Activated naive CD4-positive, alpha-beta T cell treated with anti-CD3 and anti-CD28 coated beads, Interleukin-2, amount 50 U/mL, for 16 hours (primary cell): ENCODE measurements at places on chromosomes 5 and 9.

GRCh38 chr9:34459941-34460340 is 1.3 kb downstream of the DNAI1 start:
- DNase-seq: no peak

DNA sequence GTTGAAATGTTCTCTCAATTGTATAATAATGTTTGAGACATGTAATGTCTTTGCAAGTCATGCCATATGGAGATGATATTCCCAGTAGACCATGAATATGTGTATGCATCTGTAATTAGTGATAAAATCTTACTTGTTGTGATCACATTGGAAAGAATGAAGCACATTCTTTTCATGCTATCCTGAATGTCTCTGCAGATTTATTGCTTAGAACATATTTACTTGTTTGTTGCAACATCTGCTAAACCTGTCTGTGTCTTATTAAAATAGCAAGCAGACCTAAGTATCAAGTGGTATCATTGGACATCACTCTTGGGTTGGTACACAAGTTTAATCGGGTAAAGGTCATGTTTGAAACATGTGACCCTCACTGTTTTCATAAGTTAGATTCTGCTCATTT is 265.5 kb upstream of the CD180 start:
- DNase-seq: no peak

DNA sequence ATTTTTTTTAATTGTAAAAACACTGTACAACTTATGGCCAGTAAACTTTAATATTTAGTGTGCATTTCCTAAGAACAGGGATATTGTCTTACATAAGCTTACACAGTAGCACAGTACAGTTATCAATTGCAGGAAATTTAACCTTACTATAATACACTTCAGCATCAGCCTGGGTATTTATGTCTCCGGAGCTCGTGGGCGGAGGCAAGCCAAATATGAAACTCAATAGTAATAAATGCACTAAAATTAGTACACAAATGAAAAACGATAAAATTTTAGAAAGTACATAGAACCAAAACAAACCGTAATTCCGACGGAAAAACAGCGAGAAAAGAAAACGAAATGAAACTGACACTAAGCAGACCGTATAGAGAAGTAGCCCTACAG is 91.2 kb downstream of the ANXA2R start:
- DNase-seq: peak; percentile 63

GRCh38 chr5:146589028-146589345 is 73.0 kb upstream of the GPR151 start:
- DNase-seq: no peak

GRCh38 chr9:136629879-136630661 is 32.6 kb upstream of the EGFL7 start:
- peak; percentile 62 for DNase-seq

GRCh38 chr5:169706071-169706470 is 69.0 kb downstream of the DOCK2 start:
- DNase-seq: no peak

- no peak for DNase-seq
Measured at GRCh38 chr9:136079916-136080246, 15.2 kb downstream of the NACC2 start.

- DNase-seq: no peak
Measured at GRCh38 chr5:133665571-133665970, 53.2 kb upstream of the FSTL4 start.

DNA sequence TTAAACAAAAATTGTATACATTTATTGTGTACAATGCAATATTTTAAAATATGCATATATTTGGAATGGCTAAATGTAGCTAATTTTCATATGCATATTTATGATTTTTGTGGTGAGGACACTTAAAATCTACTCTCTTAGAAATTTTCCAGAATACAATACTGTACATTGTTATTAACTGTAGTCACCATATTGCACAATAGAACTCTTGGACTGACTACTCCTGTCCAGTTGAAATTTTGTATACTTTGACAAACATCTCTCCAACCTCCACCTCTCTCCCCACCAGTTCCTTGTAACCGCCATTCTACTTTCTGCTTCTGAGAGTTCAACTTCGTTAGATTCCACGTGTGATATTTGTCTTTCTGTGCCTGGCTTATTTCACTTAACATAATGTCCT is 49.2 kb upstream of the TAF11L2 start:
- no peak for DNase-seq

- no peak for DNase-seq
Measured at GRCh38 chr5:39164529-39165402, 54.6 kb downstream of the FYB1 start.

- DNase-seq: no peak
Measured at GRCh38 chr5:44336708-44337107, 52.5 kb downstream of the FGF10 start.

DNA sequence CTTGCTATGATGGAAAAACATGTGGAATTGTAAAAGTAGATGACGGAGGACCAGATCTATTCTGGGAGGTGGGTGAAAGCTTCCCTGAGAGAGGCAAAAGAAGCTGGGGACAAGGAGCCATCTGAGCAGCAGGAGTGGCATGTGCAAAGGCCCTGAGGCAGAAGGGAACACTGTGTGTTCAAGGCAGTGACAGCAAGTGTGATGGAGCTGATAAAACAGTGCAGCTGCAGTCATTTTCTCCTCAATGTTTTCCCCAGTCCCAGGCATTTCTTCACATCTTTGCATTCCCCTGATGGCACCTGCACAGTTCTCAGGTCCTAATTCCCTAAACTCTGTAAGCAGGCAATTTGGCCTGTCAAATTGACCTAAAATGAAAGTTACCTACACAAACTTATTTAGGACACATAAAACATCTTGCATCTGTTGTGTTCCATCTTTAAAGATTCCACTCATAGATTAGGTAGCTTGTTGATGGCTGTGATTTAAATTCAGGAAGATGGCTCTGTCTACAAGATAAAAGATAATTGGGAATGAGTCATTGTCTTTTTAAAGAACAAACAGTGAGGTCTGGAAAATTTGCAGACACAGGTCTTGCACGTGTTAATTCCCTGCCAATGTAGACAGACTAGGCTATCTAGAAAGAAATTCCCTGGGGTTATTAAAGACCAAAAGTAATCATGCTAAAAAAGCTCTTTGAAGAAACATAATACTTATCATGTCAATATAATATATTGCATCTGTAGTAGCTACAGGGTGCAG is 289.6 kb upstream of the SGCD start:
- no peak for DNase-seq

GRCh38 chr9:133917375-133917774 is 74.7 kb downstream of the VAV2 start:
- DNase-seq: no peak

DNA sequence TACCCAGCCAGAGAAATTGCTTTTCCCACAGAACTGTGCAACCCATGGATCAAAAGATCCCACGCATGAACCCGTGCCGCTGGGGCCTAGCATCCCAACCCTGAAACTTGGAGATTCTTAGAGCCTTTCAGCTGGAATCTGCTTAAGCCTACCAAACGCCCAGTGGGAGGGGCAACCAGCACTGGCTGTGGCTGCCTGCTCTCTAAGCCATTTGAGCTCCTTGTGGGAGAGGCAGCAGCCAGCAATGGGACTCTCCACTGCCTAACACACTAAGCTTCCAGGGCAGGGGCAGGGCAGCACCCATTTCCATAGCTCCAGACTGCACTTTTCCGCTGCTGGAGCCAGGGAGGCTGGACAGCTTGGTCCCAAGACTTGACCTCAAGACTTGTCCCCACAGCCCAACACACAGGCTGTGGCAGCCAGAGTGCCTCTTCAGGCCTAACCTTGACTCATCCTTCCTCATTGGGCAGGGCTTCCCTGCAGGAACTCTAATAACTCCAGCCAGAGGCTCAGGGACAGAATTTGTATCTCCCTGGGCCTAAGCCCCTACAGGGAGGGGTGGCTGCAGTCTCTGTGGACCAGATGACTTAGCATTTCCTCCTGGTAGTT is 437.4 kb downstream of the MTRR start:
- DNase-seq: no peak

- DNase-seq: no peak
Measured at GRCh38 chr5:14745188-14745563, 80.7 kb downstream of the OTULIN start.

- DNase-seq: no peak
Measured at GRCh38 chr9:137666513-137666822, 47.7 kb downstream of the EHMT1 start.

DNA sequence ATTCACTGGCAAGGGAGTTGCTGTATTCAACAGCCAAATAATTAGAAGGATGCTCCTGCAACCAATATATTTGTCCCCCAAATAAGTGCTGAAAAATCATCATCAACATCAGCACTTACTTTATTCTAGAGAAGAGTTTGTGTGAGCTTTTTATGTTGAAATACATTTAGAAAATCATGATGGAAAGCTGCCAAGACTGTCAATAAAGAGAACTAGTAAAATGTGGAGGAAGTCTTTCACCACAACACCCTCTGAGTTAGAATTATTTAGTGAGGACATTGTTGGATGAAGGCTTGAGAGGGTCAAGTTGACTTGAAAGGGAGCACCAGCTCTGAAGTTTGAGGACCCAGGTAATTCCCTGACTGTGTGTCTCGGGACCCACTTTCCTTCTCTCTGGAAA is 100.2 kb upstream of the TBCA start:
- no peak for DNase-seq

DNA sequence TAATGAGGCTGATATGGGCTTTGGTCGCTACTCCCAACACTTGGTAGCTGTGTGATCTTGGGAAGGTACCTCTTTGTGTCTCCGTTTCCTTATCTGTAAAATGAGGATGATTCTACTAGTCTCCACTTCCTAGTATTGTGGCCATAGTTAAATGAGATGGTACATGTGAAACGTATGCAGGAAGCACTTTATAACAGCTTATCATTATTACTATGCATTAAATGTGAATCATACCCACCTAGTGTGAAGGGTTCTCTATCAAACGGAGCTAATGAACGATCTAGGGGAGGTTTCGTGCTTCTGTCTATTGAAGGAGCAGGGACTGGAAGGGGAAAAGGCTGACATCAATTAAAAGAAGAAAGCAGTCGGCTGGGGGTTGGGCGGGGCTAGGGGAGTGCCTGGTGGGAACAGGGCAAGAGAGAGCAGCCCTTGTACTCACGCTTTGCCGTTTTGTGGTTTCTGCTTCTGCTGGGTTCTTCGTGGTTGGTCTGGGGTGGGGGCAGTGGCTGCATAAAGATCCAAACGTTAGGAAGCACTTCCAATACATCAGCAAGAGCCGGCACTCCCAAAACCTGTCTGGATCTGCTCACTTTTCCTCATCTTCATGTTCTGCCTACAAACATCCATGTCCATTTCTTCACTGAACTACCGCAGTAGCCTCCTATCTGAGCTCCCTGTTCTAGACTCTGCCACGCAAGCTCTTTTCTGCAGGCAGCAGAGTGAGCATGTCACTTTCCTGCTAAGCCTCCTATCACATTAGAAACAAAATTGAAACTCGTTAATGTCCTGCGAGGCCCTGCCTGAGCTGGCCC is 30.8 kb downstream of the LCP2 start:
- peak; percentile 62 for DNase-seq

DNA sequence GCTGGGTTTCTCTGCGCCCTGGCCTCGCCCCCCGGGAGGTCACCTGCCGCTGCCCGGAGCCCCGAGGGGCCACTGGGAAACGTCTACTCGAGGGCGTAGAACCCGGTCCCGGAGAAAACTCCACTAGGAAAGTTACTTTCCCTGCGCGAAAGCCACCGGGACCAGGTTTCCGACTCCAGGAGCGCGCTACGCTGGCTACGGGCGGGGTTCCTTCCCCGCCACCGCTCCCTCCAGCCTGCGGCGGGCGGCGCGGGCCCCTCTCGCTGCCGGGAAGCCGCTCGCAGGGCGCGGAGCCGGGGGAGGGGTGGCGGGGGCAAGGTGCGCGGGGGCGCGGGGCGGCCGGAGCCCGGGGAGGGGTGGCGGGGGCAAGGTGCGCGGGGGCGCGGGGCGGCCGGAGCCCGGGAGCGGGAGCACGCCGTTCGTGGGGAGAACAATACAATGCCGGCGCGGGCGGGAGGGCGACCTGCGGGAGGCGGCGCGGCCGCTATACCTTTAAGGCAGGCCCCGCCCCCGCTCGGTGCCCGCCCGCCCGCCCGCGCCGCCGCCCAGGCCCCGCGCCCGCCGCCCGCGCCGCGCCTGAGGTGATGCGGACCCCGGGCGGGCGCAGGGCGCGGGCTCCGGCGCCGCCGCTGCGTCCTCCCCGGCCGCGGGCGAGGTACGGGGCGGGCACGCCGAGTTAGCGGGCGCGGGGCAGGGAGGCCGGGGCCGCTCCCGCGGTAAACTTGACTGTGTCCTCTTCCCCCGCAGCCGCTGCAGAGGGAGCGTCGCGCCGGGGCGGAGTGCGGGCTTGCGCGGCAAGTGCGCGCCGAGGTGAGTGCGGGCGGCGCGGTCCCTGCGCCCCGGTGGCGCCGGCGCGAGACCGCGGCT is 278.1 kb downstream of the AOPEP start:
- peak; percentile 43 for DNase-seq

- DNase-seq: no peak
Measured at GRCh38 chr9:99690573-99690972, 131.1 kb upstream of the NR4A3 start.

GRCh38 chr5:133735346-133735745 is 123.0 kb upstream of the FSTL4 start:
- DNase-seq: no peak

- no peak for DNase-seq
Measured at GRCh38 chr9:85178474-85178873, 508.9 kb downstream of the NTRK2 start.

DNA sequence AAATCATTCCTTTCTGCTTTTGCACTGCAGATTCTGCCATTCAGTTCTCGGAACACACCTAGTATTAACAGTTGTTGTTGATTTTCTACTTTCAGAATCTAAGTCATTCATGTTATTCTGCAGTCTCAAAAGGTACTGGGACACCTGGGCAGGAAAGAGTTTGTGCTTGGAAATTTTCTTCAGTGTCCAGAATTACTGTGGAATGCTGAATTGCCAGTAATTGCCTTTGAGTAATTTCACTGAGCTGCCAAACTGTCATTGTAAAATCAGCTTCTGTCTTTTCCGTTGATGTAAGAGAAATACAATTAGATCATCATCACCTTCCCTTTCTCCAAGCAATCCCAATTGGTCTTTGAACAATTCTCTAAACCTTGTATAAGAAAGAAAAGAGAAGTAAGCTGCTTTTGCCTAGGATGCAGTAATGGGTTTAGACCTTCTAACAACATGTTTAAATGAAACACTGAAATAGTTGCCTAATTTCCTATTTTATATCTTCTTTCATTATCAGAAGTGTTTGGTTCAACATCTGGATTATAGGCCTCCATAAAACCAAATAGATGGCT is 75.7 kb upstream of the TGFBR1 start:
- DNase-seq: no peak

DNA sequence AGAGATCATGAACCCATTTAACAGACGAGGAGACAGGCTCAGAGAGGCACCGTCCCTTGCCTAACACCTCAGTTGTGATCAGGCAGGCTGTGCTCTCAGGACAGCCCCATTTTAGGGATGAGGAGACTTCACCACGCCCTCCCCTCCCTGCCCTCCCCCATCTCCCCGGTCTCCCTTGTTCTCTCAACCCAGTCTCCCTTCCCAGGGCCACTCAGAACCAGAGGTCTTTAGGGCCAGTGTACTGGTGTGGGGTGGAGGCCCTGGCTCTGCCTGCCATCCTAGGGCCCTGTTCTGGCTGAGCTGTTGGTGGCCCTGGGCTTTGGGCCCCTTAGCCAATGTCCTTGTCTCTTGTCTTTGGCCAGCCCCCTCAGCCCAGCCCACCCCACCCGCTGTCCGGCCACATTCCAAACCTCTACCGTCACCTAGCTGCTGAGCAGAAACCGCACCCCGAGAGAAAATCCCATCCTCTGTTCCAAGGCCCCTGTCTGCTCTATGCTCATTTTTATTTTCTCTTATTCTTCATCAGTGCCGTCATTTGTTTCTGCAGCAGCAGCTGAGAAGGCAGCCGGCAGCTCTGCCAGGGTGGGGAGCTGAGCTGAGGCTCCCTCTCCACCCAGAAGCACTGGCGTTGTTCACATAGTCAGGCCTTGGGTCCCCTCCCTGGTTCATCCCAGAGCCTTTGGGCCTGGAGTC is 33.9 kb downstream of the OLFML2A start:
- DNase-seq: no peak

- peak; percentile 16 for DNase-seq
Measured at GRCh38 chr5:171336521-171337209, 27.6 kb downstream of the TLX3 start.
